Stimulated activated CD4-positive, alpha-beta T cell treated with anti-CD3 and anti-CD28 coated beads, Interleukin-15, amount 100 ng/mL, for 24 hours (primary cell): ENCODE measurements at places on chromosomes 1 and 21.

- peak; percentile 55 for DNase-seq
Observed at GRCh38 chr1:248924696-248925532, 18.9 kb downstream of the PGBD2 start.

GRCh38 chr1:9201401-9202239 lies 33.0 kb upstream of the H6PD start:
- DNase-seq: peak; percentile 30

DNA sequence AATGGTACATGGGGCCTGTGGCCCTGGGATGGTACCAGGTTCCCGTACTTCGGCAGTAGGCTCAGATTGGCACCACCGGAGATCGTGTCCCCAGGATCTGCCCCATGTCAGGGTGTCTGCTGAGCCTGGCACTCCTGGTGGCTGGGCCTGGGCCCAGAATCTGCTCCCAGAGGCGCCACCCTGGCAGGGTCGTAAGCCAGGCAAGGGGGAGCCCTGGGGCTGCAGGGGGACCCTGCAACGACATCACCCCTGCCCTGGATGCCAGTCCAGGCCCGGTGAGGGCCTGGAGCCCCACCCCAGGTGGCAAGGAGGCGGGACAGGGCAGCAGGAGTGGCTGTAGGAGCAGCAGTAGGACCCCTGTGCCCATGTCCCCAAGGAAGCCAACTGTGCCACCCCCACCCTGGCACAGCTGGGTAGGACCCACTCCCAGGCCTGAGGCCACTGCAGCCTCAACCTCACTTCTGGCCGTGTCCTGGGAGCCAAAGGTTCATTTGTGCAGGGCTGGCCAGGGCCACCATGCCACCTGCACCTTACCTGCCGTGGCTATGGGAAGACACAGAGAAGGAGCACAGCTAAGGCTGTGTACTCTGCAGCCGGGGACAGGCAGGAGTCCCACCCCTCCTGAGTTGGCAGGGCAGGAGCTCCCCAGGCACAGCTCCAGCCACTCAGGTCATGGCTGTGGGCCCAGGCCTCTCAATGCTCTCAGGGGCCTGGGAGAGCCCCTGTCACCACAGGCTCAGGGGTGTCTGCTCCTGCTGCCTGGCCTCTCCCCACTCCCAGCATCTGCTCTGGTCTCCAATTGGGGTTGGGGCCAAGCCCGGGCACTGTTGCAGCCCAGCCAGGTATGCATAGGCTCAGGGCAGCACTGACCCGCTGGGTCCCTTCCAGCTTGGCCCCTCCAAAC lies 141.7 kb downstream of the EIF4G3 start:
- DNase-seq: no peak

DNA sequence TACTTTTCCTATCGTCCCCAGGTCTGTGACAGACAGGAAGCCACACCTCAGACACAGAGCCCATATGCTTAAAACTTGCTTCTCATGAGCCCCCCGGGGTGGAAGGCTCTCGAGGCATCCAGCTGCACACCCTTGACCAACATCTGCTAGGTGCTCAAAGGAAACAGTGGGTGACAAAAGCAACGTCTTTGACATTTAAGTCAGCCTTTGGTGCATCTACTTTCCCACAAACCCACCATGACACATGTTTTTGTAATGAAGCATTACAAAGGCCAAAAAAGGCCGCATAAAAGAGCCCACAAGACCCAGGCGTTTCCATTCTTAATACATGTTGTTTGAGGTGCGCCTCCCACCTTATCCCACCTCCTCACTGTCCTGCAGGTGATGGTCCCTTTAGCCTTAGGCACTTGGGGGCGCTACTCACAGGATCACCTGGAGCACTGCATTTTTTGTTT lies 11.8 kb upstream of the FASLG start:
- DNase-seq: peak; percentile 42

DNA sequence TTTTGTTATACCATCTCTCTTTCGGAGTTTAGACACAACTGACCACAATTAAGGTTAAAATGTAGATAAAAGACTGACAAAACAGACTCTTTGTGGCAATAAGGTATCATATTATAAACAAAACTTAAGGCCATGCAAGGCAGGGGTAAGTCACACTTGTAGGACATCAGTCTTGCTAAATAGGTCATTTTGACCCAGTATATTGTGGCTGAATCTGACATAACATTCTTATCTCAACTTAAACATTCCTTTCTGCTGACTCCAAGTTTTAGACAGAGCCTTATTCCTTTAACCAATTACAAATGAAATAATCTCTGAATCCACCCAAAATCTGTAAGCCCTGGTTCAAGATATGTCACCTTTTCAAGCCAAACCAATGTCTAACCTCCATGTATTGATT lies 733.4 kb upstream of the B3GALT2 start:
- no peak for DNase-seq

- DNase-seq: no peak
Observed at GRCh38 chr1:204285436-204286305, 71.9 kb upstream of the GOLT1A start.

GRCh38 chr1:95407886-95408291 lies 173.9 kb downstream of the RWDD3 start:
- DNase-seq: no peak

- DNase-seq: no peak
Observed at GRCh38 chr1:37133276-37134145, 99.2 kb upstream of the GRIK3 start.

DNA sequence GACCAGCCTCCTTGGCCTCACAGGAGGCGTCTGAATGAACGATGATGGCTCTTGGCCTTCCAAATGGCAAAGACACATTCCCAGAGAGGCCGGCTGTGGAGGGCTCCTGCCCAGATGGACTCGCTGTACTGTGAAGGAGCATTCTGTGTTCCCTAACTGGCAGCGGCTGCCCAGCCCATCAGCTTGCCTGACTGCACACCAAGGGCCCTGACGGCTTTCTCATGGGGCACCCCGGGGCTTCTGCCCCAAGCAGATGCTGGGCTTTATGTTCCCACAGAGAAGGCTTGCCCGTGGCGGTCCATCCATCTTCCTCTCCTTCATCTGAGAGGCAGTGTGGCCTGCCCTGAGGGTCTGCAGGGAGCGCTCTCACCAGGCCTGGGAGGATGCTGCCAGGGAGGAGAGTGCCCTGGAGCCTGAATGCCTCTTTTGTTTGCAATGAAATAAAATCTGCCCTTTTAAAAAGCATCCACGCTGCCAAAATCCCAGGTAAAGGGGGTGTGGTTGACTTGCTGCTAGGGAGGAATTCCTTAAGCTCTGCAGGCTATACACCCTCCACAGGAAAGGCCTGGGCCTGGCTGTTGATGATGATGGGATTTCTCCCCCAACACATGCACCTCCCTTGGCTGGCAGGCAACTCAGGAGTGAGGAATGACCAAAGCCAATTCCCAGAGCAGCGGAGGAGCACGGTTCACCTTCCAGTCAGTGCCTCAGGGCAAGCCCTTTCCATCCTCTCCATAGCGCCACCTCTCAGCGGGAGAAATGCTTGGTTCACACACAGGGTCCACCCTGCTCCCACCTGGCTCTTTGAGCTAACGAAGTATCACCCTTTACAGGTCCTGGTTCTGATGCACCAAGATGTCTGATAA lies 84.6 kb upstream of the SSX2IP start:
- DNase-seq: no peak

- no peak for DNase-seq
Observed at GRCh38 chr21:35420656-35421055, 371.6 kb upstream of the RUNX1 start.

DNA sequence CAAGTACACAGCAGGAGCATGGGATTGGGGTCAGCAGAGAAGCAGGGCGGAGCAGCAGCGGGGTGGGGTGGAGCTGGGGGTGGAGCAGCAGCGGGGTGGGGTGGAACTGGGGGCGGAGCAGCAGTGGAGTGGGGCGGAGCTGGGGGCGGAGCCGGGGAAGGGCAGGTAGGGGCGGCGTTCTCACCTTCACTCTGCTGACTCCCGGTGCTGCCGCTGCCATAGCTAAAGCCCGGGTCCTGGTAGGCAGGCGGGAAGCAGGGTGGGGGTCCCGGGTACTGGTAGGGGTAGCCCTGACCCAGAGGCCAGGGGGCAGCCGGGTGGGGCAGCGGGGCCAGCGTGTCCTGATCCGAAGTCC lies 6.7 kb downstream of the TAS1R3 start:
- DNase-seq: peak; percentile 55

DNA sequence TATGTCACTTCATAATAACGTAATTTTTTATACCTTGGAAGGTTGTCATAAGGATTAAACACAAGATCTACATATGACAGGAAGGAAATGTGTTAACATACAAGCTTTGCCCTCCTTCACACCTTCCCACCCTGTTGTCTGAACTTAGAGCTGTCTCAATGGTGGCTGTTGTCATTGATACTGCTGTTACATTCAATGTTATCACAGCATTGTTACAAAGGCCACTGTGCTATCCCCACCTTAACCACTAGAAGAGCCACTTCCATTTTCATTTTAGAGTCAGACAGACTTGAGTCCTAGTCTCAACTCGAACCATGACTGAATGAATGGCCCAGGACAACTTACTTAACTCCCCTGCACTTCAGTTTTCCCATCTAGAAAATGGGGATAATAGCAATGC lies 31.2 kb downstream of the TAS1R2 start:
- no peak for DNase-seq

DNA sequence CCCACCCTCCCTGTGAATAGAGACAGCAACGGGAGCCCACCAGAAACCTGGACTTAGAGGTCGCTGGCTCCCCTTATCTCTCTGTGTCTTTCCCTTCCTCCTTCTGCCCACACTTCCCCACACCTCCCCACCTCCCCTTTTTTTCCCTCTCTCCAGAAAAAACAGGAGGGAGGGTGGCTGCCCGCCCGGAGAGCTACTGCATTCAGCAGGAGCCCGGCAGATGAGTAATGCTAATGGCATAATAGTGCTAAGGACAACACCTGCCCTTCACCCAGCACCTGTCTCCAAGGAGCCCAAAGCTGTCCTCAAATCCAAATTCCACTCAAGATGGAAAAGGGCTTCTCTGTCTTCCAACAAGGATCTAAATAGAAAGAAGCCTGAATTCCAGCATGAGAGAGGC lies 11.4 kb upstream of the PRELP start:
- no peak for DNase-seq

- DNase-seq: no peak
Observed at GRCh38 chr1:44947063-44947773, 39.2 kb downstream of the EIF2B3 start.

GRCh38 chr1:56617141-56617540 lies 28.0 kb upstream of the PRKAA2 start:
- DNase-seq: no peak

GRCh38 chr1:213179784-213180183 lies 128.7 kb downstream of the RPS6KC1 start:
- no peak for DNase-seq

- peak; percentile 67 for DNase-seq
Observed at GRCh38 chr1:32334864-32335534, 1.0 kb downstream of the MARCKSL1 start.

DNA sequence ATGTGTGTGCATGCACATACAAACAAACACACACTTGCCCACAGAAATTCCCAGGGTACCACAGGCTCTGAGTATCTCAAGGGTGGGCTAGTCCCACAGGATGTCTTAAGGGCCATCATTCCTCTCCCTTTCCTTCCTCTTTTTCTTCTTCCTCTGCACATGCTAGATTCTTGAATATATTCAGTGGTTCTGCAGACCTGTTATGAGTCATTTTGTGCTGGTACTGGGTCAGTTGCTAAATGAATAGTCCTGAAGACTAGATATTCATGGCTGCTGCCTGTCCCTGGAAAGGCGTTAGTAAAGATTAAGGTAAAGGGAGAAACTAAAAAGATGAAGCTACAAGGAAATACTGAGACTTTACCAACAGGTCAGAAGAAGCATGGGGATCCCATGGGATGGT lies 256.7 kb upstream of the KIAA0040 start:
- DNase-seq: no peak

DNA sequence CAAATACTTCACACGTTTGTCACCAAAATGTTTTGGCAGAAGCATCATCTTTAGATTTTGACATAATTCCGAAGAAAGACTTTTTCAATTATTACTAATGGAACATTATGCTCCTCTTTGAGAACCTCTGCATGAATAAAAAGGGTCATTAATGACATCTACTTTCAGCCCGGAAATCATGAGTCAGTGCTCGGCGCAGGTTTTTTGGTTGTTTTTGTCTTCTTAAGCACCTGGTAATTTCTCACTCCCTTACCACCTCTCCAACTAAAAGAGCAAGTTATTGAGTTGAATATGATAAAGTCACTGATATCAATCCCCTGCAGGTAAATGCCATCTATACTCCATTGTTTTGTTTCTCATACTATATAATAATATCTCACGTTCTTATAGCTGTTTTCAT lies 113.0 kb upstream of the PBX1 start:
- no peak for DNase-seq

GRCh38 chr1:153494976-153495535 lies 34.6 kb upstream of the S100A7 start:
- peak; percentile 89 for DNase-seq

GRCh38 chr1:181767001-181767708 lies 283.8 kb downstream of the CACNA1E start:
- DNase-seq: no peak

DNA sequence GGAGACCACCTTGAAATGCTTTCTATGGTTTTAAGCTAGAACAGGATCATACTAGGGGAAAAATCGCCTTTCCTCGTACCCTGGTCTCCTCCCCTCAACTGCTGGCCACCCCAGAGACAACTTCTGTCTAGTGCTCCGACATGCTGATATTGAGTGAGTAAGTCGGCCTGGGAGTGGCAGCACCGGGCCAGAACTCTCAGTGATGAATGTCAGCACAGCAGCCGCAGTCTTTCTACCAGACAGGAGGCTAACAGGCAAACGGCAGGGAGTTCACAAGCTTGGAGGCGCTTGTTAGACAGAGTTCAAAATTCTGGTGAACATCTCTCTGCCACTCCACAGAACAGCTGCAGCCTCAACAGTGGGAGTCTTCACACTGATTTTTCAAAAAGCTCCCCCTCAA lies 716.9 kb downstream of the ADGRL2 start:
- no peak for DNase-seq

- DNase-seq: no peak
Observed at GRCh38 chr1:82346141-82346540, 545.4 kb downstream of the ADGRL2 start.

DNA sequence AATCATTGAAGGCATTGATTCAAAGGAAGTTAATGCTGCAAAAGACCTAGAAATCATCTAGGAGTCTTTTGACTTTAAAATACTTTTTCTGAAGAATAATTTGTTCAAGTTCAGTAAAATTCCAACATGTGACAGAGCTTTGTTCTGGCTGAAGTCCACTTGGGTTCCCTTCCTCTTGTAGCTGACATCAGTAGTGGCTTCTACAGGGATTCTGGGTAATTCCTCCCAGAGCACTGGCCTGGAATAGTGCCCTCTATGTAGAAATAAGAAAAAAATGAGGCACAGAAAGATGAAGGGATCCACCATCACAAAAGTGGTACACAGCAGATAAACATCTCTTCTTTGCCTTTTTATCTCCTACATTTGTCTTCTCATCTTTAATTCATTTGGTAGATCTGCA lies 548.1 kb downstream of the LTN1 start:
- DNase-seq: no peak

GRCh38 chr21:34621434-34622350 lies 6.8 kb upstream of the RCAN1 start:
- no peak for DNase-seq

DNA sequence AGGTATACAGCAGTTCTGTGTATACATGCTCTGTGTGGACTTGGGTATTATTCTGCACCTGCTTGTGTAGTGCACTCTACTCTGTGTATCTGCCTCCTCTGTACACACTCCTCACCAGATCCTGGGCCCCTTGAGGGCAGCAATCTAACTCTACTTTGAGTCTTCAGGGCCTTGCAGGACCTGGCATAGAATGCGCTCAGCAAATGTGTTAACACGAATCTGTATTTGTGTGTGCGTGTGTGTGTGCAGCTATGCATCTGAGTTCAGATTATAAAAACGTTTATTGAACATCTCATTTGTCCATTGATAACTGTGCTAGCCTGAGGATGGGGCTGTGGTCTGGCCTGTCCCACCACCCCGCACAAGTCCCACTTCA lies 3.9 kb upstream of the MEF2D start:
- DNase-seq: peak; percentile 44

GRCh38 chr21:17931080-17931479 lies 111.9 kb upstream of the C21orf91 start:
- DNase-seq: peak; percentile 10
